ENCODE measurements at places on chromosomes 16 and 17.

- DNase-seq: peak; percentile 83
These were observed 55.3 kb upstream of the ITGA2B start for GRCh38 chr17:44444735-44445105.

DNA sequence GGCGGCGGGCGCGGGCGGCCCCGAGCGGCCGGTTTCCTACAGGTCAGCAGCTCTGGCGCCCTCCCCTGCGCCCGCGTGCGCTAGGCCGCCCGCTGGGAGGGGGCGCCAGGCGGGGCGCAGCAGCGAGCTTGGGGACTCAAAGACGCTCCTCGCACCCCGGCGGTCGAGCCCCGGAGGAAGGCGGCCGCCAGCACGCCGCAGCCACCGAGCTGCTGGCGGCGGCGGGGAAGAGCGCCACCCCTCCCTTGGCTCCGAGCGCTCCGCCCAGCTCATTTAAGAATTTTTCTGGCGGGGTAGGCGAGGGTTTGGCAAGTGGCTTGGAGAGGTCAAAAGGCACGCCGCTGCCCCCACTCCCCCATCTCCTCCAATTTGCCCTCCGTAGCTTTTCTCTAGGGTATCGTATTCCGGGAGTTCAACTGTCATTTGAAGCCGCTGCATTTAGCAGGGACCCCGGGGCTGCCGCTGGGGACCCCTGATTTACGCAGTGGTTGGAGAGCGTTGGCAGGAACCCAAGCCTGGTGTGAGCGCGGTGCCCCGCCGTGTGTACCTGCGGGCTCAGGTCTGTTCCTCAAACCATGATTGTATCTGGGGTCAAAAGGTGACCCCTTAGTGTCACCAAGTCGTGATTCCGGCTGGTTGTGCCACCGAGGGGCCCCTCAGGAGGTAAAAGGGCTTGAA lies 59.5 kb upstream of the GSE1 start:
- DNase-seq: no peak

GRCh38 chr17:59361386-59361785 lies 29.9 kb downstream of the YPEL2 start:
- no peak for DNase-seq

DNA sequence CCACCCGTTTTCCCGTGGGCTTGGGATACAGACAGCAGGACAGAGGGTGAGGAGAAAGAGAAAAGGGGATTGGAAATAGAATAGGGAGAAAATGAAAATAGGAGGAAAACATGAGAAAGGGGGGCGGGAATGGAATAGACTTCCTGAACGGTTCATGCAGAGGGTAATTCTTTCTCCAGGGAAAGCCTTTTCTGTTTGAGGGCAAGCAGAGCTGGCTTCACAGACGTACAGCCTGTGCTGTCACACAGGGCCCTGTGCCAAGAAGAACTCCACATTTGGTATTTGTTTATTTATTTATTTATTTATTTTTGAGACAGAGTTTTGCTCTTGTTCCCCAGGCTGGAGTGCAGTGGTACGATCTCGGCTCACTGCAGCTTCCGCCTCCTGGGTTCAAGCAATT lies 12.0 kb downstream of the MILR1 start:
- DNase-seq: no peak

GRCh38 chr17:45936610-45937009 lies 42.3 kb downstream of the MAPT start:
- DNase-seq: no peak

- DNase-seq: peak; percentile 10
These were observed 11.1 kb downstream of the NACA2 start for GRCh38 chr17:61579961-61580360.

- DNase-seq: no peak
These were observed 84.7 kb downstream of the RBBP6 start for GRCh38 chr16:24624102-24624501.

- no peak for DNase-seq
These were observed 596.6 kb upstream of the CDH5 start for GRCh38 chr16:65769776-65770438.

- no peak for DNase-seq
These were observed 2.3 kb downstream of the MRC2 start for GRCh38 chr17:62629556-62630364.

- DNase-seq: no peak
These were observed 19.7 kb upstream of the SLC25A19 start for GRCh38 chr17:75308732-75309629.

- no peak for DNase-seq
These were observed 113.5 kb downstream of the TMEM132E start for GRCh38 chr17:34692920-34693319.

DNA sequence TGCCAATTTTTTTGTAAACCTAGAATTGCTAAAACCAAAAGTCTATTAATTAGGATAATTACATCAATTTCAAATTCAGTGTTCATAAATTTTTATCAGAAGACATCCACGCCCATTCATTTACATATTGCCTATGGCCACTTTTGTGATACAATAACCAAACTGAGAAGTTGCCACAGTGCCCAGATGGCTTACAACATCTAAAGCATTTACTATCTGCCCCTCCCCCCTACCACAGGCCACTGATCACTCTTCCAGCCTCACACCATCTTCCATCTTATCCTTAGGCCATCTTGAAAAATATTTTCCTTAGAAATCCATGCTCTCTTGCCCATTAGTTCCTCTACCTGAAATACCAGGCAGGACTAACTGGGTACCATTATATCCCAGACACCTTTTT lies 6.3 kb upstream of the PRKAR1A start:
- DNase-seq: no peak

GRCh38 chr16:16100631-16101030 lies 122.7 kb downstream of the ABCC6 start:
- DNase-seq: no peak

DNA sequence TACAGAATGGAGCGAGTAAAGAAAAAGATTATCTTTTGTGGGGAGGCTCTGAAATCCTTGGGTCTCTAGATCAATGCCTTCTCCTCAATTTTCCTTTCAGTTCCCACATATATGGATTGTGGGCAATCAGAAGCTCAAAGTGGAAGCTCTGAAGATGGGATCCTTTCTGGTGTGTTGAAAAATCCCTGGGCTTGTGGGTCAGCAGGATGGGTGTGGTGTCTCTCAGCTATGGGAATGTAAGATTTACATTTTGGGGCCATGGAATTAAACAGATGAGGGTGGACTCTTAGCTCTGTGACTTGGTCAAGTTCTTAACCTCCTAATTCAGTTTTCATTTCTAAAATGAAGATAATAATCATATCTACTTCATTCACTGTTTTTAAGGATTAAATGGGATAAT lies 231.9 kb upstream of the CA10 start:
- DNase-seq: no peak

DNA sequence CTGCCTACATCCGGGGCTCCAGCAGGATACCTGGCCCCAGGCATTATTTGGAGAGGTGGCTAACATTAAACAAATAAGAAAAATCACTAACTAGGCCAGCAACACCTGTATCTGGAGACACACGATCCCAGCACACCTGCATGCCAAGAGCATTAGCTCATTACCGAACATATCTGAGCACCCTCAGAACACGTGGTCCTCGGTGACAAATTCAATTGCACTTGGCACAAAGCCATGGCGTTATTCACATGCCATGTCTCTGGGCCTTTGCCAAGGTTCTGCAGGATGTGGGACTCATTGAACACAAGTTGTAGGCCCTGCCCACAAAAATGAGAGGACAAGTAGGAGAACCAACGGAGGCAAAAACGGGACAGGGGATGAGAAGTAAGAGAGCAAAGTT lies 552.3 kb downstream of the TOX3 start:
- peak; percentile 48 for DNase-seq

GRCh38 chr16:47230296-47230695 lies 86.6 kb upstream of the NETO2 start:
- no peak for DNase-seq

DNA sequence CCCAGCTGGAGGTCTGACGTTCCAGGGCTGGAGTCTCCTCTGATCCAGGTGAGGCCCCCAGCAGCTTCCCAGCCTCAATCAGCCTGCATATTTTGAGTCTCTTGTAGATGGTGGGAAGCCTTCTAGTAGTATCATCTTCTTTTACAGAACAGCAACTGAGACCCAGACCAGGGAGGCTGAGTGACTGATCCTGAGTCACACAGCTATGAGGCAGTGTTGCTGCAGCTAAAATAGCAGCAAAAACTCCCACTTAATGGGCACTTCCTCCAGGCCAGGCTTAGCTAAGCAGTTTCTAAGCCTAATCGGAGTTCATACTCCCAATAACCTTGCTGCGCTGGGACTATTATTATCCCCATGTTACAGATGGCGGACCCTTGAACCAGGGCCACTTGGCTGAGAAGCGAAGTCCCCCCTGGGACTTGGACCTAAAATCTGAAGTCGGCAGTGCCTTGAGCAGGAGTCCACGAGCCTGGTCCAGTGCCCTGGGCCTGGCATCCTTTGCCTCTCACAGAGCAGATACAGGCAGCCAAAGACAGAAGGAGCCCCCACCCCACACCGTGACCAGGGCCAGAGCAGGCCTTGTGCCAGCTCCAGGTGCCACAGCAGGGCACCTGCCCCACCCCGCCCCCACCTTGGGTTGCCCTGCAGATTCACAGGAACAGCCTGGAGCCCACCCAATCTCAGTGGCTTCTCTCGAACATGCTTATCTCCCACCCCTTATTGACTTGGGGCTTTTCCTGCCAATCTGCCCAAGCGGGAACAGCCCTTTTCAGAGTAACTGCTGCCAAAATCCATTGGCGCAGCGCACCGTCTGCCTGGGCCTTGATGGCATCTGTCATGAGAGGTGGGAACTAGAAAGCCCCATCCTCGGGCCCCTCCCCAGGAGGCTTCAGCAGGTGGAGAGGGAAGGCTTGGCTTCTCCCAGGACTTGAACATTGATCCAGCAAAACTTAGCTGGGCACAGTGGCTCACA lies 65.1 kb downstream of the SOCS1 start:
- DNase-seq: no peak

DNA sequence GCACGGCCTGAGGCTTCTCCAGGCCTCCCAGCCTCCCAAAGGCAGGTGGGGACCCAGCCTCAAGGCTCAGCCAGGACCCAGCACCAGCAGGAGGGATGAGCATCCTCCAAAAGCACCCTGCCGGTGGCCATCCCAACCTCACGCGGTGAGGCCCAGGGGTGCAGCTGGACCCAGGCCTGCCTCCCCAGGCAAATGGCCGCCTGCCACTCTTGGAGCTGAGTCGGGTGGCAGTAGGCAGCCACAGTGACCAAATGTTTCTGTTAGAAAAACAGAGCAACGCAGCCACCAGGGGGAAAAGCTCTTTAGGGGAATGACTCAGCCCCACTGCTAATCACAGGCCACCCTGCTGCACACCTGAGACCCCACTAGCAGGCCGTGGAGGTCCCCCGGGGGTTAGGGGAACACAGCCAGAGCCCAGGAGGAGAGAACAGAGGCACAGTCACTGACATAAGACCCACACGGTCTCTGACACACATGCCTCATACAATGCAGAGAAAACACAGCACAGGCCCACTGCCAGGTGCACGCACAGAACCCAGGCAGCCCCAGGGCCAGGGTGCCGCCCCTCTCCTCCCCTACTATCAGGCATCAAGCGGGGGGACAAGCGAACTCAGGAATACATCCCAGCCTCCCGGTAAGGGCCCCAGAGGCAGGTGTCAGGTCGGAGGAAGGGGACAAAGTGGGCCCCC lies 12.4 kb downstream of the BCAR1 start:
- no peak for DNase-seq

DNA sequence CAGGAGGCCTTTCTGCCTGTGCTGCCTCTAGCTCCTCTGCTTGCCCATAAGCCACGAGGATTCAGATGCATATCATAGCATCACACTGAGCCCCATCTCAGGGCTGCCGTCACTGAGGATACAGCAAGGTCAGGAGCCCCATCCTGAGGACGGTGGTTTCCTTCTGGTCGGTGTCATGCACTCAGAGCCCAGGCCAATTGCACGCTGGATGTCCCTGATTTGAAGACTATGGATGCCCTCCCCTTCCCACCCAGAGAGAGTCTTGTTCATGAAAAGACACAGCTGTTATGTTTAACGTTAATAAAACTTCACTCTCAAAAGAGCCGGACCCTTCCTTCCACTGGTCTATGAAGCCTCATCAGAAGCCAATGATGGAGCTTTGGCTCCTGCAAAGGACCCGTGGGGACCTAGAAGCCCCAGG lies 19.9 kb downstream of the COTL1 start:
- DNase-seq: no peak

DNA sequence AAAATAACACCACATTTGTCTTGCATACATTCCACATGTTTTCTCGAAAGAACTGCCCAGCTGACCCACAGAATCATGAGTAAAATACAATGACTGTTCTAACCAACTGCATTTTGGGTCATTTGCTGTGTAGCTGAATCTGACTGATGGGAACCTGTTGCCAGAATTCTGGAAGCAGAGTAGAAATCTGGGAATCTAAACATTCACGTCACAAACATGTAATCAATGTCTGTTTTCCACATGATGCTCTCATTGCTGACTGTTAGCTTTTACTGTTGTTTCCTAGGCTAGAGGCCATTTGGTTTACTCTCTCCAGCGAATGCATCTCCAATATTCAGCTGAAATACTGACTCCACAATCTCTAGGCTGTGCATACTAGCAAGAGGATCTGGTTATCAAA lies 710.1 kb downstream of the KCNJ2 start:
- no peak for DNase-seq

GRCh38 chr16:29852654-29853053 lies 10.4 kb downstream of the CDIPT start:
- no peak for DNase-seq

- DNase-seq: no peak
These were observed 23.0 kb upstream of the CAPNS2 start for GRCh38 chr16:55543472-55543871.

DNA sequence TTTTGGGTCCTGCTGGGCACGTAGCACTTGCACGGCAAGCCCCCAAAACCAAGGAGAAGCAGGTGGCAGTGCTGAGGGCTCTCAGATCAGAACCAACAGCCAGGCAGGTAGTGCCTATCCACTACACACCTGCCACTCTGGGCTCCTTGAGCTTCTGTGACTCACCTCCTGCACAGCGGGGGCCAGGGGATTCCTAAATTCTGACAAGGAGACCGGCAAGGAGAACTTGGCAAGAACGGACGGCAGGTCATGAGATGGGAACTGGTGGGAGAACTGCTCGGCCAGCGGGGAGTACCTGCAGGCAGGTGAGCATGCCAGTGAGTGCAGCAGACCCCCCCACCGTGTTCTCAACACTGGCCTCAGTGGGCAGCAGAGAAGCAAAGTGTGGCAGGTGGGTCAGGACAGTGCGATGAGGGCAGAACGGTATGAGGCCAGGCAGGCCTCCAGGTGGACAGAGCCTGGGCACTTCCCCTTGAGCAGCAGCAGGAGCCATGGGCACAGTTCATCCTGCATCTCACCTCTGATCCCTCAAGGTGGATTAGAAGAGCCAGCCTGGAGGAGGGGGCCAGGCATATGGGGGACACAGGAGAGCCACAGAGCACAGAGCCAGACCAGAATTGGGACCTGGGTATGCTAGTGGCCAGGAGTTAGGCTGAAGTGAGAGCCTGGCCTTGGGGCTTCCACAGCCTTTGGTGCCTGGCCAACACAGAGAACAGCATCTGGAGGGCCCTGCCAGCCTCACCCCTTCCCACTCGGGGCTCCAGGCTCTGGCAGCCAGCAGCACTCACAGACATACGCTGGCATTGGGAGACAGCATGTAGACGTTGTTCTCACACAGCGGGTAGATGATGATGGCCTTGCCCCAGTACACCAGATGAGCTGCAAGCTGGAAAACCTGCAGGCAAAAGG lies 14.7 kb downstream of the MPG start:
- DNase-seq: no peak

All from retinal pigment epithelial cell (primary cell).